ENCODE measurements at places on chromosomes 2 and 18.

DNA sequence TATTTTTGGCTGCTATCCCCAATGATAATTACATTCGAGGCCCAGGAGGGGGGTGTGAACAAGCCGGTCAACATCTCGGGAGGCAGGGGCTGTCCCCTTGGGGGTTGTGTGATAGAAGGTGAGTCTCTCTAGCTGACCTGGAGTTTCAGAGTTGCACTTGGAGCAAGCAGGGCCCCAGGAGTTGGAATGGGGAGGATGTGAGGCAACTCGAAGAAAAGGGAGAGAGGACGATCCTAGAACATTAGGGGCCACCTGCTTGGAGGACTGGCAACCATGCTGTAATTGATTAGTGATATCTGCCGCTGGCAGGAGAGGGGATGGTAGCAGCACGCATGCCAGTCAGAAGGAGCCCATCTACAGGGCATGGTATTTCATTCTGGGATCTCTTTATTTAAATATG lies 122.6 kb downstream of the CTIF start:
- DNase-seq, result no peak

DNA sequence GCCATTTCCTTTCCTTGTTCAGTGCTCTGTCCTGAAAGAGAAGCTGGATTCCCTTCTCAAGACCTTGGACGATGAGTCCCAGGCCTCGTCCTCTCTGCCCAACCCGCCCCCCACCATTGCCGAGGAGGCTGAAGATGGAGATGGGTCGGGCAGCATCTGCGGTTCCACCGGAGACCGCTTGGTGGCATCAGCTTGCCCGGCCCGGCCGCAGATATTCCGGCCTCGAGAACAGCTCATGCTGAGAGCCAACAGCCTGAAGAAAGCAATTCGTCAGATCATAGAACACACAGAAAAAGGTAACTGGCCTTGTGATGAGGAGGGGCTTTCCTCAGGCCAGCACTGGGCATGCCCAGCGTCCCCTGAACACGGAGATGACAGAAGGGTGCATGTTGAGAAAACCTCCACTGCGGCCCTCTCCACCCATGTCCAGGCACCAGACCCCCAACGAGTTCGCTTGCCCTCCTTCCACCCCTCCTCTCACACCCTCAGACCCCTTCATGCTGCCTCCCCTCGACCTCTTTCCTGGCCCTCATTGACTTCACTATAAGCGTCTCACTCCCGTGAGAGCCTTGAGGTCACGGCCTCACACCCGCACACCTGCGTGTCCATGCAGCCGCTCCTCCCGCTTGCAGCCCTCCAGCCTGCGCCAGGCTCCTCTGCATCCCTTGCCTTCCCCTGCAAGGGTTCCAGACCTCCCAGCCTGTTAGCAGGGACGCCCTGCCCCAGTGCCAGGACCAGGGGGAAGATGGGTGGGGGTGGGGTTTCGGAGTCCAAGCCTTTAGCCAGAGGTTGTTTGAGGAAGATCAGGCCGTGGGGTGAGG lies 95.0 kb downstream of the DGKD start:
- DNase-seq, result no peak

DNA sequence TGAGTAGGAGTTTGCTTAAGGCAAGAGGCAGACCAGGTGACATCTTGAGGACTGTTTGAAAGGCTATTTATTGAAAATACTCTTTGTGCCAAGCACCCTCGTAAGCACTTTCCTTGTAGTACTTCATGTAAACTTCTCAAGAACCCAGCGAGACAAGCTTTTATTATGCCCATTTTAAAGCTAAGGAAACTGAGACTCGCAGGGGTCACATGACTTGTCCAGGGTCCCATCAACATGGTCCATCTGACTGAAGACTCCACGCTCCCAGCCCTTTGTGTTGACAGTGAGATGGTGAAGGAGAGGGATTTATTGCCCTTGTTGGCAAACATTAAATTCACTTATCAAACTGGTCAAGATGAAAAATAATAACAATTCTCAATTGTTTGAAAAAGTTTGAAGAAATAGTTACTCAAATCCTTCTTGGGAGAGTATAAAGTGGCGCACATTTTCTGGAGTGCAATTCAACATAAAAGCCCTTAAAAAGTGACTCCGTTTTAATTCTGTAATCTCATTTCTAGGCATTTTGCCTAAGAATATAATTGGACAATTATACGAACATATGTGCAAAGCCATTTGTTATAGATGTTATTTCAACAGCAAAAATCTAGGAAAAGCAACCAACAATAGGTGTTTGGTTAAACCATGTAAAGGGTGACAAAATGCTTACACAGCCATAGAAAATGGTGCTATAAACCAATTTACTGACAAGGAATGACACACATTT lies 270.5 kb upstream of the NCKAP5 start:
- no peak for DNase-seq

- no peak for DNase-seq
These were observed 65.8 kb upstream of the EDAR start for GRCh38 chr2:109054865-109055264.

DNA sequence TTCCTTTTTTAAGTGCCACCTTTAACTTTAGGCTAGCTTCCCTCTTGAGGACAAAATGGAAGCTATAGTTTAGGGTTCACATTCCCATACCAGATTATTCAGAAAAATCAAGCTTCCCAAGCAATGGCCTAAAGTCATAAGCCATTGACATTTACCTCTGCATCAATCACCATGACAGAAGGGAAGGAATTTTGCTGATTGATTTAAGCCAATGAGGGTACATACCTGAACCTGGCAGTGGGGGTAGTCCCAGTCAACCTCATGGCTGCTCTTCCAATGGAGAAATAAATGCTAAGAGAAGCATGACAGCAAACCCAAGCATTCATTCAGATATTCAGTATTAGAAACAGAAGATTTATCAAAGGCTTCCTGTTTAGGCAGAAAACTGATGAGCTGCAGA lies 128.4 kb upstream of the CREB1 start:
- DNase-seq, result no peak

DNA sequence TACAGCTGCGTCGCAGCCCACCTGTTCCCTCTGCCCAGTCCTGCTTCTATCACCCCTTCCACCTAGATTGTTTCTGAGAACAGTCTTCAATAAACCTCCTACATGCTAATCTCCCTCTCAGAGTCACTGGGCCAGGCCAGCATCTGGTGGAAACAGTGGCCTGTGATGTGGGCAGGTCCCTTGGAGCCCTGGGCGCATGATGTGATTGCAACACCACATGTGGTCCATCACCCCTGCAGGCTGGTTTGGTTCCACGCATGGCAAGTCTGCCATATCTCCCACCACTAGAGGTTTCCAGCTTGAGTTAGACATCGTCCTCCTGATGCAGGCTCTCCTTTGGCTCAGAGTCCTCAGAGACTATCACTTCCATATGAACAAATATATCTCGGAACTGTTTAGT lies 83.5 kb downstream of the PRKCE start:
- DNase-seq, result no peak

DNA sequence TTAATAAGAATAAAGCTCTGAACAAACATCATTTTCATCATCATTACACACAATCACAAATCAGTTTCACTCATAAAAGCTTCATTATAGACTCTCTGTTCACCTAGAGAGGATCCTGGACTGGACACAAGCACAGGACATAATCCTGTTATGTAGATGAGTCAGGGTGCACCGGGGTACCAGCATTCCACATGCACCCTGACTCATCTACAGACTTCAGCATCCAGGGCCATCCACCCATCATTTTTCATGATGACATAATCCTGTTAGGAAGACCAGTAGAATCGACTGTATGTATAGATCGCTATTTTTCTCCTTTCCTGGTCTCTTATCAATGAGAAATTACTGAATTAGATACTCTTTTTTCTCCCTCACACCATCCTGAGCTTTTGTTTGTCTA lies 73.7 kb upstream of the PIK3C3 start:
- no peak for DNase-seq

- no peak for DNase-seq
These were observed 9.3 kb downstream of the MEIS1 start for GRCh38 chr2:66443979-66444861.

- no peak for DNase-seq
These were observed 49.3 kb downstream of the KCNG2 start for GRCh38 chr18:79846936-79847557.

DNA sequence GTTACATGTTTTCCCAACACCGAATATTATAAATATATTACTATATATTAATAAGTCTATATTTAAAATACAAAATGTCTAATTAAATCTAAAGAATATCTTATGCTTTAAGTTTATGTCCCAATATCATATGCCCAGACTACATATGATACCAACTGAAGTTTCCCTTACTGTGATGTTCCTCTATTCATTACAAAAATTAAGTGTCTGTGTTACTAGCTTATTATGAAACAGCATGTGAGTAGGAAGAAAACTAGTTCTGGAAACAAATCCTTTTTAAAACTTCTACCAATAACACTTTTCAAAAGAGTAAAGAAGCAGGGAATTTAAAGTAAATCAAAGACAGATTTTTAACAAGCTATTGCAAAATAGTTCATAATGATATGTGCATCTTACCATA lies 17.8 kb downstream of the HNRNPLL start:
- DNase-seq, result no peak

DNA sequence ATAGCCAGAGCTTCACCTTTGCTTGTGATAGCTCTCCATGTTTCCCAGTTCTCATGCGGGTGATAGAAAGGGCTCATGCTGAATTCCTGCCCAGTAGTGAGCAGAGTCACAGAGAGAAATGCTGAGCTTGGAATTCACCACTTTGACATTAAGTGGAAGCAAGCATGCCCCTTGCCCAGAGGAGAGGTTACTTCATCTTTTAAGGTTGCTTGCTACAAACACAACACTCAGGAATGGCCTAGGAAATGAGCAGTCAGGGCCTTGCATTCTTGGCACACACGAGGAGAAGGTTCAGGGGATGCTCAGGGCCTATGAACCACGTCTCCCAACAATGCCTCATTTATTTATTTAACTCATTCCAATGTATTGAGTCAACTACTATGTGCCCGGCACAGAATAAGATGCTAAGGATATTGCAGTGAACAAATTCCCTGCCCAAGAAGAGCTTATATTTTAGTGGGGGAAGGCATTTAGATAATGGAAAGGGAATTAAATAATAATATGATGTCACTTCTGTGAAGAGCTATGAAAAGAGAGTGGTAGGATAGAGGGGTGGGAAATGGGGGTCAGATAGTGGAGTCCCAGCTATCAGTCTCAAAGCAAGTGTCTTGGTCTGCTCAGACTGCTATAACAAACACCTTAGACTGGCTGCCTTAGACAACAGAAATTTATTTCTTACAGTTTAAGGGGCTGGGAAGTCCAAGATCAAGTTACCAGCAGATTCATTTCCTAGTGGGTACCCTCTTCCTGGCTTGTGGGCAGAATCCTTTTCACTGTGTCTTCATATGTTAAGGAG lies 42.1 kb downstream of the DDX18 start:
- DNase-seq, result no peak

DNA sequence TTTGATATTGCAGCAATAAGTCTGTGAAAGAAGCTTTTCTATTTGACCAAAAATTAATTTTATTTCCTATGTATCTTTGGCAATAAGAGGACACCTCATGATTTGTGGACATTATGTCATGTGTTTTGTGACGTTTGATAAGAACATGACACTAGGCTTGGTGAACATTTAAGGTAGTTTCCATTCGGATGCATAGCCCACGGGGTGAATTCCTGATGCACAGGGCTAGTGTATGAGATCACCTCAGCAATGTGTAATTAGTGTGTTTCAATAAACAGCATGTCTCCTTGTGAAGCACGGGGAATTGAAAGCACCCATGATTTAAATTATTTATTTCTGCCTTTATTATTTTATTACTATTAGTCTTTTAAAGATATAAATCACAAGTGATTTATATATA lies 146.1 kb upstream of the LINC00305 start:
- DNase-seq, result no peak

DNA sequence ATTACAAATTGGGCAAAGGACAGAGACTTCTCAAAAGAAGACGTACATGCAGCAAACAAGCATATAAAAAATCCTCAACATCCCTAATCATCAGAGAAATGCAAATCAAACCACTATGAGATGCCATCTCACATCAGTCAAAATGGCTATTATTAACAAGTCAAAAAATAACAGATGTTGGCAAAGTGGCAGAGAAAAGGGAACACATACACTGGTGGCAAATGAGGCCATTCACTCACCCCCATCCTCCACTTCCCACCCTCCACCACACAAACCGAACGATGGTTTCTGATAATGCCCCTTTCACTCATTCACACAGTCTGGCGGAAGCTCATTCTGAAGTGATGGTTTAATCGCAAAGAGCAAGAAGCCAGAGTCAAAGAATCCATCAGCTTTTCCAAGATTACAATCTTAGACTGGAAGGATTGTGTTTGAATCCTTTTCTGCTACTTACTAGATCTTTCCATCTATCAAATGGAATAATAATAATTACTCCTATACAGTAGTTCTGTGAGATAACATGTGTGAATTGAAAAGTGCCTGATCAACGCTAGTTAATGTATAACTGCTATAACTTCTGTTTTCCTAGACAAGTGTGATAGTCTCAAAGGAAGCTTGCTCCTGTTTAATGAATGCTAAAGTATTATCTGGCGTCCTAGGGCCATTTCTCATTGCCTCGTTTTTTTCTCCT lies 16.9 kb upstream of the CD28 start:
- no peak for DNase-seq

DNA sequence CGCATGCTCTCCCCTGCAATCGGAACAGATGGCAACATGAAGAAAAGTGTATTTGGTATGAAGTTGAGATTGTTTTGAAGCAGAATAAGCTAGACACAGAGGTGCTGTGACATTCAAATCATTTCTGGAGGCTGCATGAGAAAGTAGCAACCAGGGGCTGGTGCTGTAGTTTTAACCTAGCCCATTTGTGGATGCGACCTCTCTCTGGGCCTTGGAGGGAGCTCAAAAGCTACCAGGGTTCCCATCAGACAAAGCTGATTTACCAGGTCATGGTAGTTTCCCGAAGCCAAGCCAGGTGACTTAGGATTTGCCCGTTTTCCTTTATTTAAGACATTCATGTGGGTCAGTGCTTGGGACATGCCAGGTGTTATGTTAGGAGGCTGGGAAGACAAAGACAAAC lies 77.5 kb downstream of the CIB4 start:
- DNase-seq, result no peak

GRCh38 chr2:36530178-36530982 lies 67.6 kb downstream of the FEZ2 start:
- no peak for DNase-seq

DNA sequence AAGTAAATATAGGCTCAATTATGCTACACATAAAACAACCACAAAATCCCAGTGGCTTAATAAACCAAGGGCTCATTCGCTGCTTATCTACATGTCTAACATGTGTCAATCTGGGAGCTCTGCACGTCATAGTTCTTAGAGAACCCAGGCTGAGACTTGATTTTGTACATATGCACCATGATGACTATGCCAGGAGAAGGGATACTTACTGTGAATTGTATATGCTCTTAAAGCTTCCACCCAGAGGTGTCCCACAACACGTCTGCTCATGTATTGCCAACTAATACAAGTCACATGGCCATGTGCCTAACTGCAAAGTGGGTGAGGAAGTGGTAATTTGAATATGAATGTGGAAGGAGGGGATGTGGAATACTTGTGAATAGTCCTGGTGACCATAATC lies 262.1 kb downstream of the CPS1 start:
- no peak for DNase-seq

DNA sequence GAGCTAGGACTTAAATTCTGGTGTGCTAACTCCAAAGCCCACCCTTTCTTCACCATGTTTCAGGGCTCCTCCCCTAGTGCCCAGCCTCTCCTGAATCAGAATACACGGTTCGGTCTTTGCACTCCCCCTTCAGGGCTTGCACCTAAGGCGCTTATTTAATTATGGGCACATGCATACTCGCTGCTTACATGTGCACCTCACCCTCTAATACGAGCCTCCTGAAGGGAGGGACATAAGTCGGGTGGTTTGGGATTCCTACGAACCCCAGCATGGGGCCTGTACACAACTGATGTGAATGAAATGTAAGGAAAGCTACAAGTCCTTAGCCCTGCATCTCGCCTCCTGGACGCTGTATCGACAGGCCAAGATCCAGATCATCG lies 435 bp downstream of the IFT172 start:
- DNase-seq, result no peak

Measured in activated T-helper 1 cell treated with anti-CD3 and anti-CD28 coated beads, Interleukin-2, amount 50 U/mL, for 16 hours (primary cell).